ENCODE measurements at places on chromosomes 4 and X. TPM values are rescaled to one million over a fixed set of nuclear protein-coding genes. Genes with fewer than 3 reads are reported as not detected.

GRCh38 chrX:14420841-14421240 lies 108.5 kb upstream of the GLRA2 start:
- H3K4me3 ChIP-seq, result no peak overlapping the region
- H3K4me1 ChIP-seq, result no peaks in the 10 kb centered on the region
- no peaks in the 10 kb centered on the region for H3K36me3 ChIP-seq
- no peaks in the 10 kb centered on the region for H3K27me3 ChIP-seq
- H3K27ac ChIP-seq, result no peak overlapping the region
- DNase-seq, result no peak

DNA sequence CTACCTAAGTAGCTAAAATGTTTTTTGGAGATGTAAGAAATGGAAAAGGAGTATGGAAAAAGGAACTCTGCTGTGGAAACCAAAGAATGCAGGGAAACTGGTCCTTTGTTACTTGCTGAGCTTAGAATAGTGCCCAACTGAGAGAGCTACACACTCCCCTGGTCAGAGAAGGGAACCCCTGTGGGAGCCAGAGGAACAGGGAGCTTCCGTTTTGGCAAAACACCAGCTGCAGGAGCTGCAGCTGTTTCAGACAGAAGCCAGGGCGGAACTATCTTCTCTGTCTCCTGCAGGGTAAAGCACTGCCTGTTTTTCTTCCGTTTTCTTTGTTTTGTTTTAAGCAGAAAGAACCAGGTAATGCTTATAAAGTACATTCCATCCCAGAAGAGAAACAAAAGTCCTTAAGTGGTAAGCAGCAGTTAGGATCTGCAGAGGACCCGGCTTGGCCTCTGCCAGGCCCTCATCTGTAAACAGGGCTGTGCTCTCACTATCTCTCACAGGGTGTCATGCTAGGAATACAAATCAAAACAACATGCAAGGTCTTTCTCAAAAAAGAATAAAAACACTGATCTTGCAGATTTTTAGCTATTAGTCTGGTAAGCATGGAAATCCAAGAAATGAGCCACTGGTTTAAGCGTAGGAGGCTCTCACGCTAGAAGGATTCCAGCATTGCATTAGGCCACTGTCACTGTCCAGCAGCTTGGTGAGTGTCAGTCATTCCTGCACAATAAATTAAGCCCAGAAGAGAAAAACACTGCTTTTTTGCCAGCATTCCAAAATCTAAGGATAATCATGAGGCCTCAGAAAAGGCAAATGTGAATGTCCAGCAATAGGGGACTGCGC lies 76.1 kb downstream of the CHST7 start:
- H3K4me3 ChIP-seq, result no peak overlapping the region
- H3K36me3 ChIP-seq, result no peaks in the 10 kb centered on the region
- no peak overlapping the region for H3K27ac ChIP-seq
- H3K4me1 ChIP-seq, result peaks cover 7% of the 10 kb centered on the region
- DNase-seq, result no peak

- H3K36me3 ChIP-seq, result no peaks in the 10 kb centered on the region
- H3K27me3 ChIP-seq, result no peaks in the 10 kb centered on the region
- no peak overlapping the region for H3K27ac ChIP-seq
- H3K4me3 ChIP-seq, result no peak overlapping the region
- DNase-seq, result no peak
Observed at GRCh38 chr4:121114756-121115155, 42.4 kb upstream of the NDNF start.

Gene CITED1
- 0.75 TPM for total RNA-seq

GRCh38 chr4:113687067-113687718 lies 74.3 kb downstream of the CAMK2D start:
- DNase-seq, result peak; percentile 88
- no peaks in the 10 kb centered on the region for H3K36me3 ChIP-seq
- H3K4me1 ChIP-seq, result peaks cover 27% of the 10 kb centered on the region
- peak overlapping the region; percentile 3 for H3K27ac ChIP-seq
- no peak overlapping the region for H3K4me3 ChIP-seq

Gene UGT2B11
- total RNA-seq, result not detected

Gene PLP1
- total RNA-seq, result 5.2 TPM

- H3K27ac ChIP-seq, result no peak overlapping the region
- no peak for DNase-seq
- no peaks in the 10 kb centered on the region for H3K36me3 ChIP-seq
- no peak overlapping the region for H3K4me3 ChIP-seq
Observed at GRCh38 chr4:70619778-70620177, 8.8 kb upstream of the ENAM start.

GRCh38 chr4:170868170-170868569 lies 778.4 kb upstream of the AADAT start:
- H3K27ac ChIP-seq, result no peak overlapping the region
- no peaks in the 10 kb centered on the region for H3K27me3 ChIP-seq
- no peaks in the 10 kb centered on the region for H3K36me3 ChIP-seq
- no peaks in the 10 kb centered on the region for H3K4me1 ChIP-seq
- H3K4me3 ChIP-seq, result no peak overlapping the region

Gene ADAM29
- not detected for total RNA-seq

DNA sequence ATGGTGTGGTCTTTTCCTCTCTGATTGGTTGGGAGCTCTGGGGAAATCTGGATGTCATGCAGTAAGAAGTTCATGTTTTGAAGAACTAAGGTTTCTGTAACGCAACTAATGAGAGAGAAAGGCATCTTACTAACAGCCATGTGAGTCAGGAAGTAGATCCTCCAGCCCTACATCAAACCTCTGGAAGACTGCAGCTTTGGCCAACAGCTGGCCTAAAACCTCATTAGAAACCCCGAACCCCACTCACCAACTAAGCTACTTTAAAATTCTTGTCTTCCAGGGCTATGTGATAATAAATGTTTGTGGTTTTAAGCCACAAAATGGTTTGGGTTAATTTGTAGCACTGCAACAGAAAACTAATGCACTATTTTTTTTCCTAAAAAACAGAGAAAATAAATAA lies 549.0 kb upstream of the GRID2 start:
- DNase-seq, result peak; percentile 49
- H3K4me3 ChIP-seq, result no peak overlapping the region
- no peaks in the 10 kb centered on the region for H3K27me3 ChIP-seq
- H3K27ac ChIP-seq, result no peak overlapping the region
- no peaks in the 10 kb centered on the region for H3K36me3 ChIP-seq

Gene UGT2B17
- total RNA-seq, result not detected

Gene CFAP99
- not detected for total RNA-seq

- peaks cover 14% of the 10 kb centered on the region for H3K27me3 ChIP-seq
- H3K4me1 ChIP-seq, result no peaks in the 10 kb centered on the region
- DNase-seq, result no peak
- H3K4me3 ChIP-seq, result no peak overlapping the region
- H3K36me3 ChIP-seq, result no peaks in the 10 kb centered on the region
Observed at GRCh38 chr4:25015012-25015411, 15.7 kb downstream of the LGI2 start.

GRCh38 chr4:122259849-122260248 lies 107.7 kb downstream of the BLTP1 start:
- no peaks in the 10 kb centered on the region for H3K27me3 ChIP-seq
- H3K36me3 ChIP-seq, result peaks cover 16% of the 10 kb centered on the region
- DNase-seq, result no peak
- no peak overlapping the region for H3K4me3 ChIP-seq
- no peaks in the 10 kb centered on the region for H3K4me1 ChIP-seq

Gene MAP7D2
- total RNA-seq, result 1.3 TPM

Gene NPY2R
- not detected for total RNA-seq

DNA sequence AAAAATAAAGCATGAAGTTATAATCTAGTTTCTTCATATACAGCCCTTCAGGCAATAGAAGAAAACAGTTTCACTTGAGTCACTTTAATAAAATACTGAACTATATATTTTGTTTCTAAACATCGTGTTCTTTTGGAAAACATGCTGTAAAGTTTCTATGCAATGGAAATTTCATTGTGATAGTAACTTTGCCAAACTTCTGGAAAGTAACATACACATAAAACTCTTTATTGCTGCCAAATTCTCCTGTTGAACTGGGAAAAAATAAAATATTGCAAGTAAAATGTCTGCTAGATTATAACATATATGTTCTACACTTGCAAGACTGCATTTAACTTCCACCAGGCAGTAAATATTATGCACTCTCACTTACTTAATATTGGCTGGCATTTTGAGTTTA lies 635.4 kb downstream of the SPRY1 start:
- H3K27me3 ChIP-seq, result no peaks in the 10 kb centered on the region
- no peaks in the 10 kb centered on the region for H3K36me3 ChIP-seq
- DNase-seq, result no peak
- no peak overlapping the region for H3K27ac ChIP-seq

DNA sequence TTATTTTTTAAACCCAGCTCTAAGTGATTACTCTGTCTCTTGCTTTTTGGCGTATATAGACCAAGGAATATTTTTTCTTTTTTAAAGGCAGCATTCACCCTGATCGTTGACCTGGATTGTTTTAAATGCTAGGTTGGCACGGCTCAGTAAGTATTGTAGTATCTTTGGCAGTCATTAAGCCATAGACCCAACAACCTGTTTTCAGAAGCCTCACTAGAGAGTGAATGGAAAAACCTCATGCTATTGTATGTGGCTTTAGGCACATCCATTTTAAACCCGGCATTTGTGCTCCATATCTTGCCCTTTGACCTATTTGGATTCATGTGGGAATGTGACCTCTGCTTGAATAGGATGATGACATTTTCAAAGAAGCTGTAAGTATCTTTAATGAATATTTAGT lies 183.9 kb downstream of the SNCA start:
- H3K4me3 ChIP-seq, result no peak overlapping the region
- no peak for DNase-seq
- H3K36me3 ChIP-seq, result no peaks in the 10 kb centered on the region

- H3K27me3 ChIP-seq, result no peaks in the 10 kb centered on the region
- no peak overlapping the region for H3K27ac ChIP-seq
- H3K4me1 ChIP-seq, result peaks cover 5% of the 10 kb centered on the region
- DNase-seq, result no peak
- H3K36me3 ChIP-seq, result no peaks in the 10 kb centered on the region
- H3K4me3 ChIP-seq, result no peak overlapping the region
Observed at GRCh38 chr4:100695039-100695654, 177.3 kb upstream of the EMCN start.

Gene HMGN5
- total RNA-seq, result 5.0 TPM

DNA sequence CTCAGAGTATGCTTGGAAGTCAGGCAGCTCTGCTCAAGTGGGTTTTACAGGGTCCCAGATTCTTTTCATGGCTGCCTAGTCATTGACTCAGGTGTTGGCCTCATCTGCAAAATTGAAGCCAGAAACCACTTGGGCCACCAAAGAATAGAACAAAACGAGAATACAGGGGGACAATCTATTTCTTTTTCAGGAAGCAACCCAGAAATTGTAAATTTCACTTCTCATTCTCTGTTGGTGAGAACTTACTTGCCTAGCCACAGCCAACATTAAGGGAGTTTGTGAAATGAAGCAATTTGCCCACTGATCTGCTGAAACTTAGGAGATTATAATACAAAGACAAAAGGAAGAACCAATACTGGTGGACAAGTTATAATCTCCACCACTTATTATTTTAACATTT lies 8.6 kb upstream of the TKTL2 start:
- H3K27me3 ChIP-seq, result no peaks in the 10 kb centered on the region
- no peak for DNase-seq
- H3K27ac ChIP-seq, result no peak overlapping the region
- H3K4me3 ChIP-seq, result no peak overlapping the region
- no peaks in the 10 kb centered on the region for H3K36me3 ChIP-seq
- H3K4me1 ChIP-seq, result no peaks in the 10 kb centered on the region

DNA sequence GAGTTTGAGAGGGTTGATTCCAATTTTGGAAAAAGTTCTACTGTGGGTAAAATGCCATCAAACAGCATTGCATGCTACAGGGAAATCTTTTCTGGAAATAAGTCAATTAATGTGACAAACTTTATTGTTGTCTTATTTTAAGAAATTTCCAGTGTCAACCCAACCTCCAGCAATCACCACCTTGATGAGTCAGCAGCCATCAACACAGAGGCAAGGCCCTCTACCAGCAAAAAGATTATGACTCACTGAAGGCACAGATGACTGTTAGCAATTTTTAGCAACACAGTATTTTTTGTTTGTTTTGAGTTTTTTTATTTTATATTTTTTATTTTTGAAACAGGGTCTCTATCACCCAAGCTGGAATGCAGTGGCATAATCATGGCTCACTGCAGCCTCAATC lies 165.4 kb upstream of the C1QTNF7 start:
- no peak for DNase-seq
- H3K4me1 ChIP-seq, result no peaks in the 10 kb centered on the region
- H3K4me3 ChIP-seq, result no peak overlapping the region
- no peaks in the 10 kb centered on the region for H3K27me3 ChIP-seq
- no peak overlapping the region for H3K27ac ChIP-seq

Gene UGT2A1
- total RNA-seq, result not detected

DNA sequence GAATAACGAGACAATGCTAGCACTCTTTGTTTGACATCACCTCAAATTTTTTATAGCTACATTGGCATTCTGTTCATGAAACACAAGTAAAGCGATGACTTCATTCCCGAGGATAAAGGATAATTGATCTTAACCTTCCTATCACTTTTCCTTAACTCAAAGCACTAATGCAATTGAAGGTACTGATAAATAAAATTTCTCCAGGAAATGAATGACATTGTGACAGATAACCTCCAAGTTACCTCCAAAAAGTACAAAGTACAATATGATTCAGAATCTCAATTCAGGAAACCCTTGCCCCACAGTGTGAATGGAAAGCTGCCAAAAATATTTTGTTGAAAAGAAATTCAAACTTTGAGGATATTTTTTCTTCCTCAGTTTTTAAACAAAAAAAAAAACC lies 1.8 kb downstream of the PRSS12 start:
- H3K27ac ChIP-seq, result no peak overlapping the region
- peaks cover 9% of the 10 kb centered on the region for H3K27me3 ChIP-seq
- H3K4me3 ChIP-seq, result no peak overlapping the region
